ENCODE measurements at places on chromosomes 2 and 18.

DNA sequence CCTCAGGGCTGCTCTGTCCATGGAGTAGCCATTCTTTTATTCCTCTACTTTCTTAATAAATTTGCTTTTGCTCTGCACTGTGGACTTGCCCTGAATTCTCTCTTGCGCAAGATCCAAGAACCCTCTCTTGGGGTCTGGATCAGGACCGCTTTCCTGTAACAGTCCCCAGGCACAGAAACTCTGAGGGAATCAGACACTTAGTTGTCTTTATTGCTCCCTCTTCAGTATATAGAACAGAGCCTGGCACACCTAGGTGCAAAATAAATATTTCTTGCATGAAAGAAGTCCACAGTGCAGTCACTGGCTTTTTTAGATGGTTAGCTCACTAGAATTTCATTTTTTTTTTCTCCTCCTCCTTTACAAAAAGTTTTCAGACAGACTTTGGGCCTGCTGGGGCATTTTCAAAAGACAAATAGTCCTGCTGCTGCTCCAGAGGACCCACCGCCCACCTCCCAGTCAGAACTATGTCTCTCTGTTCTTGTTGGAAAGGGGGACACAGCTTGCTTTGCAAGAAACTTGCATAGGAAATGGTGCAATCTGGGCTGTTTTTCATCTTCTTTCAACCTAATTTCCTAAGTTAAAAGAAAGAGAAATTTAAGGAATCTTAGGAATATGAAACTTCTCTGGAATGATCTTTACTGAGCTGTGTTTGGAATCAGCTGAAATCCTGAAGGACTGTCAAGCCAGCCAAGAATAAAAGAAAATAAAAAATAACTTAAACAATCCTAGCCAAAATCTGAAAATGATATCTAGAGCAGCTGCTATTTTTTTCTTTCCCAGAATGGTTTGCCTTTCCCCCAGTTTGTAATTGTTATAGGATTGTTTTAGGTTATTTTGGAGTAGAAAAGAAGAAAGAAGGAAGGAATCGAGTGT lies 31.7 kb upstream of the MAP4K3 start:
- no peak for DNase-seq

DNA sequence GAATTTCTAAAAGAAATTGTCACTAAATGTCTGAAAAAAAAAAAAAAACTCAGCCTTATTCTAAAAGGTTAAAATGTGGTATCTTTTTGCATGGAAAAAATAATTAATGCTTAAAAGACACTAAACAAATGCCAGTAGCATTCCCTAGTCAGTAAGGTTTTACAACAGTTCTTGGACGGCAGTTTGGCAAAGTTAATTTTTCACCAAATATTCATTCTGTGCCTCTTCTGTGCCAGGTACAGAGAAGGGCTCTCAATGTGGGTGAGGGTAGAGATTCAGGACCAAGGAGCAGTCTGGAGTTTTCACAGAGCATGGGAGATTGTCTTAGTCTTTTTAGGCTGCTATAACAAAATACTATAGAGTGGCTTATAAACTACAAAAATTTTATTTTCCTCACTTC lies 6.0 kb upstream of the CCDC93 start:
- DNase-seq: no peak

GRCh38 chr2:133581010-133581760 lies 12.9 kb upstream of the NCKAP5 start:
- no peak for DNase-seq

DNA sequence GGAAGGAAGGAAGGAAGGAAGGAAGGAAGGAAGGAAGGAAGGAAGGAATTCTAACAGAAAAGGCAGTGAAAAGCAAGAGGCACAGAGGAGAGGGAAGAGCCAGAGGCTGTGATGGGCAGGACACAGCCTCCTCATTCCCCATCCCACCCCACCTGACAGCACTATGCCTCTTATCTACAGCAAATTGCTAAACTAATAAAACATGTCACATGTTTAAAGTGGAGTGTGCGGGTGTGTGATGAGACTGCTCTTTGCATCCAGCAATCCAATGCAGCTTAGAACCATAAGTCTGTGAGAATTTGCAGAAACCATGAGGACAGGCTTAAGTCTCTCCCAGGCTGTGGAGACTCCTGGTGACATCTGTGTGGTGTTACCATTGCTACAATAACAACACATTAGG lies 108.4 kb upstream of the ALK start:
- no peak for DNase-seq

- no peak for DNase-seq
Measured at GRCh38 chr2:200492656-200493055, 17.2 kb downstream of the KCTD18 start.

- no peak for DNase-seq
Measured at GRCh38 chr18:48595703-48596218, 56.9 kb downstream of the CTIF start.

GRCh38 chr18:3441290-3441689 lies 8.7 kb upstream of the TGIF1 start:
- DNase-seq: no peak

- DNase-seq: no peak
Measured at GRCh38 chr2:9694661-9695234, 64.0 kb upstream of the YWHAQ start.

DNA sequence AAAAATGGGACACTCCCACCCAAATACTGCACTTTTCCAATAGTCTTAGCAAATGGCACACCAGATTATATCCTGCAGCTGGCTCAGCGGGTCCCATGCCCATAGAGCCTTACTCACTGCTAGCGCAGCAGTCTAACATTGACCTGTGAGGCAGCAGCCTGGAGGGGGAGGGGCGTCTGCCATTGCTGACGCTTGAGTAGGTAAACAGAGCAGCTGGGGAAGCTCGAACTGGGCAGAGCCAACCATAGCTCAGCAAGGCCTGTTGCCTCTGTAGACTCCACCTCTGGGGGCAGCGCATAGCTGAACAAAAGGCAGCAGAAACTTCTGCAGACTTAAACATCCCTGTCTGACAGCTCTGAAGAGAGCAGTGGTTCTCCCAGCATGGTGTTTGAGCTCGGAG lies 110.4 kb downstream of the CTIF start:
- no peak for DNase-seq

- DNase-seq: peak; percentile 72
Measured at GRCh38 chr2:10307561-10308156, 5.0 kb downstream of the HPCAL1 start.

DNA sequence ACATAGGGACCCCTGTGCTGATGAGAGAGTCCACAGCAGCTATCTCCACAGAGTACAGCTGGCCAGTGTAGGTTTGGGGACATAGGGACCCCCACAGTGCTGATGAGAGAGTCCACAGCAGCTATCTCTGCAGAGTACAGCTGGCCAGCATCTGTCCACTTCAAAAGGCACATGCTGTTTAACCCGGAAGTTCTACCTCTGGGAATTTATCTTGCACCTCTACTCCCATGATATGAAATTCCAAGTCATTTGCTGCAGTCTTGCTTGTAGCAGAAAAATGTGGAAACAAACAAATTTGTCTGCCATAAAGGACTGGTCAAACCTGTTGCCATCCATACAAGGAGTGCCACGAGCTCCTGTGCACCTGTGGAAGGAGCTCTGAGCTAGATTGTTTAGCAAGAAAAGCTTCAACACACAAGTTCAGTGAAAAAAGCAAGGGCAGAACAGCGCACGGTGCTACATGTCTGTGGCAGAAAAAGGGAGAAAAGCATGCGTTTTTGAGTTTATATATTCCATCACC lies 33.1 kb downstream of the LRRFIP1 start:
- no peak for DNase-seq

GRCh38 chr2:219656526-219656925 lies 29.1 kb downstream of the SLC4A3 start:
- DNase-seq: no peak

DNA sequence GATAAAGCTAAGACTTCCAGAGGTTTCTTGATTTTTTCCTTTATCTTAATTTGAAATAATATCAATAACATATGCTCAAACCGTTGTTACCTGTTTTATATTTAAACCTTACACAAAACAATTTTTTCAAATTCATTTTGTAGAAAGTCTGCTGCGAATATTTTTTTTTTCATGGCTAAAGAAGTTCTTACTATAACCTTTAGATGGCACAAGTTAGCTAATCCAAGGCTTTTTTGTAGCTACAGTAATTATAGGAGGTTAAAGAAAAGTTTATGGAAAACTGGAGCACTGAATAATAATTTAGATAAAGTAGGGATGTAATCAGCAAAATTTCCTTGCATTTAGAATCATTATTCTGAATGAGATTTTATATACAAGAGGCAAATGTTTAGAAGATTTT lies 78.0 kb upstream of the PNPT1 start:
- DNase-seq: no peak

DNA sequence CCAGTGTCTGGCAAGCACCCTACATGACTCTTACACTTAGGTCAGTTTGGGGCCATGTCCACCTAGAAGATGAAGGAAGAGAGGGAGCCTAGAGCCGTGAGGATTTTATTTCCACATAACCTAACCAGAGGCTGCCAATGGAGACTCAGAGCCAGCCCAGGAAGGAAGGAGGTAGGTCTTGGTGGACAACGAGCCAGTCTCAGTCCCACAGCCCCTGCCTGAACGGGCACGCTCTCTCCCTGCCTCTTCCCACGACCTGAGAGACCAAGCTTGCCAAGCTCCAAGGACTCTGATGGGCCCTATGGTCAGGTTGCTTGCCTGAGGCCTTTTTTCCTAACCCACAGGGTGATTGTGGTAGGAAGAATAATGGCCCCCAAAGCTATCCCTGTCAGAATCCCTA lies 188.4 kb downstream of the TFCP2L1 start:
- DNase-seq: no peak

GRCh38 chr18:10020171-10020570 lies 106.4 kb downstream of the VAPA start:
- no peak for DNase-seq

DNA sequence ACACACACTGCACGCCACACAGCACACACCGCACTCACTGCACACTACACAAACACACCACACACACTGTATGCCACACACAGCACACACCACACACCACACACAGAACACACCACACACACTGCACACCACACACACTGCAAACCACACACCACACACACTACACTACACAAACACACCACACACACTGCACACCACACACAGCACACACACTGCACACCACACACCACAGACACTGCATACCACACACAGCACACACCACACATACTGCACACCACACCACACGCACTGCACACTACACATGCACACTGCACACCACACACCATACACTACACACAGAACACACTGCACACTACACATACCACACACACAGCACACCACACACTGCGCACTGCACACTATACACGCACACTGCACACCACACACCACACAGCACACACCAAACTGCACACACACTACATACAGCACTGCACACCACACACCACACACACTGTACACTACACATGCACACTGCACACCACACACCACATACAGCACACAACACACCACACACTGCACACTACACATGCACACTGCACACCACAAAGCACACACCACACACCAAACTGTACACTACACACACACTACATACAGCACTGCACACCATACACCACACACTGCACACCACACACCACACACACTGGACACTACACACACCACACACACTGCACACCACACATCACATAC lies 59.6 kb downstream of the ASB1 start:
- DNase-seq: no peak

DNA sequence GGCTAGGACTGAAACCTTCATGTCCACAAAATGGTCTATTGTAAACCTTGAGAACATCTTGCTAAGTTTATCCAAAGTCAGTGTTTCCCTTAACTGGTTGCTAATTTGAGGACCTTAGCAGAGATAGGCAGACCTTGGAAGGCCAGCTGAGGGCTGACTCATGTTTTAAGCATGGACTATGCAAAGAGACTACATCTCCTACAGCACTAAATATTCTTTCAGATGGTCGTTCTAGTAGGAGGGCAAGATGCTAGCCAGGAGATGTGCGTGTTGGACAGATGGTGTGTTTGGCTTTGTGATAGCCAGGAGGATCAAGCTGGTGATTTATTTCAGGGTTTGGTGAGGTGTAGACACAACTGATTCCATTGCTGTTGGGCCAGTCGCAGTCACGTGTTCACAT lies 75.8 kb downstream of the NRP2 start:
- DNase-seq: no peak

- no peak for DNase-seq
Measured at GRCh38 chr18:57854726-57855125, 51.6 kb upstream of the ATP8B1 start.

DNA sequence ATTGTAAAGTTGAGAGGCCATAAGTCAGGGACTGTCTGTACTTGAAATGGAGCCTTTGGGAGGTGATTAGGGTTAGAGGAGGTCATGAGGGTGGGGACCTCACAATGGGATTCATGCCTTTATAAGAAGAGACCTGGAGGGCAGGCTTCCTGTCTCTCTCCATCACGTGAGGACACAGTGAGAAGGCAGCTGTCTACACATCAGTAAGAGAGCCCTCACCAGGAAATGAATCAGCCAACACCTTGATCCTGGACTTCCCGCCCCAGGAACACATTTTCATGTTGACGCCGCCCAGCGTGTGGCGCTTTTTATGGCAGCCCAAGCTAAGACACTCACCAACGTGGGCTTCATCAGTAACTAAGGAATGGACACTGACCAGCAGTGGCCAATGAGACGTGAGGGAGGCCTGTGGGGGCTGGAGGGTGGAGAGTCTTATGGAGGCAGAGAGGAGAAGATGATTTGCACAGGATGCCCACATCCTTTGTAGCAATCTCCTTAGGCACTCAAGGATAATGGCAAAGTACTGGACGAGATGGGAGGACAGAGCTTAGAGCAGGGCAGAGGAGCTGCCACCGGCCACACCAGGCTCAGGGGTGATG lies 162.7 kb downstream of the EIPR1 start:
- DNase-seq: no peak

DNA sequence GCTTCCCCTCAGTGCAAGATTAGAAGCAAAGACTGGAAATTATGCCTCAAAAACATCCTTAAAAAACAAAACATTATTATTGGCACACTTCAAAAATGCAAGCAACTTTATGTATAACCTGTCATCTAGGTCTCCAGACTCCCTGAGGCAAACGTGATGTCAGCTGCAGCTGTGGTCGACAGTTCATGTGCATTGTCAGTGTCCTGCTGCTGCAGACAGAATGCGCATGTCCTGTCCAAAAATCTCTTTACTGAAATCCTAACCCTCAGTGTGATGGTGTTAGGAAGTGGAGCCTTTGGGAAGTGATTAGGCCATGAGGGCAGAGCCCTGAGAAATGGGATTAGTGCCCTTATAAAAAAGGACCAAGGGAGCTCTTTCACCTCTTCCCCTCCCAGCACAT lies 126.9 kb downstream of the CYRIA start:
- no peak for DNase-seq

DNA sequence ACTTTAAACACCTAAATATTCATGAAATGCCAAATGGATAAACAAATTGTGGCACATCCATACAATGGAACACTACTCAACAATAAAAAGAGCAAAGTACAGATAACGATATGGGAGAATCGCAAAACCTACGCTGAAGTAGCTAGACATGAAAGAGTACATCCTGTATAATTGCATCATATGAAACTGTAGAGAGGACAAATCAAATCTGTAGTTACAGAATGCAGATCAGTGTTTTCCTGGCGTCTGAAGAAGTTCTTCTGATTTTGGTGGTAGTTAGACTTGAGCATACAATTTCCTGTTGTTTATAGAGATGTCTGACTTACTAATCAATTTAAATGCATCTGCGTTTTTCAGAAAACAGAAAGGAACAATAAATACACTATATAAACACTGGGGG lies 394.4 kb downstream of the SOCS6 start:
- no peak for DNase-seq
